Stimulated activated CD4-positive, alpha-beta T cell treated with anti-CD3 and anti-CD28 coated beads, Interleukin-12 subunit alpha, Interleukin-12 subunit beta, amount 100 ng/mL, for 24 hours (primary cell): ENCODE measurements at places on chromosomes 2 and 18.

DNA sequence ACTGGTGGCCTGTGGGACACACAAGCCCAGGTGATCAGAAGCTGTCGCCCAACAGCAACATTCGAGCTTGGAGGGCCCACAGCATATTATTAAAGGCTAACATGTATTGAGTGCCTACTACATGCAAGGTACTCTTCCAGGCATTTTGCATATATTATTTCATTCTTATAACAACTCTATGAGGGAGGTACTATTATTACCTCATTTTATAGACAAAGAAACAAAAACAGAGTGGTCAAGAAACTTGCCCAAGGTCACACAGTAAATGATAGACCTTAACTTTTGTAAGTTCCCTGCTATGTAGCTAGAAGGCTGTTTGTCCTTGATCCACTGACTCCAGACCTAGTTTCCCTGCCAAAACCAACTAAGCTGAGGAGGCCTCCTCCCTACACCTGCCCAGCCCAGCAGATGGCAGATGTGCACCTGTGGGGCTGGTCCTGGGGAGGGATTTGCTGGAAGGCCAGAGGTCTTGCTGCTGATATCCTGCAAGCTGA is 35.7 kb downstream of the KANSL3 start:
- no peak for DNase-seq

GRCh38 chr2:37894047-37894446 is 31.0 kb upstream of the RMDN2 start:
- no peak for DNase-seq

DNA sequence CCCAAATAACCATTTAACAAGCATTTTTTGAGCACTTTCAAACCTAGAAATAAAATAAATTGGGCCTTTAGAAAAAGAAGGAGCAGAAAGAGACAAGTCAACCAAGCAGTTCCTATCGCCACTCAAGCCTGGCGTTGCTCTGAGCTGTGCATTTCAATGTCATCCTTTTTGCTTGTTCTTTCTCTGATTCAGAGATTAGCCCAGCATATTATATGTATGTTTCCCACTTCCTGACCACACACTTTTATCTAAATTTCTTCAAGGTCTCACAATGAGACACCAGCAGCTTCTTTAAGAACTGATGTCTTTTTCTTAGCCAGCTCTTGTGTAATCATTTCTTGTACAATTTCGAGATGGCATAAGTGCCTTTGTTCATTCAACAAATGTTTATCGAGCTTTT is 344.5 kb upstream of the ID2 start:
- peak; percentile 7 for DNase-seq

GRCh38 chr18:55786651-55787272 is 198.8 kb upstream of the TCF4 start:
- no peak for DNase-seq

GRCh38 chr2:233380132-233380895 is 26.0 kb downstream of the DGKD start:
- DNase-seq, result no peak

- DNase-seq, result no peak
Observed at GRCh38 chr2:79083597-79084251, 4.1 kb downstream of the REG1B start.

DNA sequence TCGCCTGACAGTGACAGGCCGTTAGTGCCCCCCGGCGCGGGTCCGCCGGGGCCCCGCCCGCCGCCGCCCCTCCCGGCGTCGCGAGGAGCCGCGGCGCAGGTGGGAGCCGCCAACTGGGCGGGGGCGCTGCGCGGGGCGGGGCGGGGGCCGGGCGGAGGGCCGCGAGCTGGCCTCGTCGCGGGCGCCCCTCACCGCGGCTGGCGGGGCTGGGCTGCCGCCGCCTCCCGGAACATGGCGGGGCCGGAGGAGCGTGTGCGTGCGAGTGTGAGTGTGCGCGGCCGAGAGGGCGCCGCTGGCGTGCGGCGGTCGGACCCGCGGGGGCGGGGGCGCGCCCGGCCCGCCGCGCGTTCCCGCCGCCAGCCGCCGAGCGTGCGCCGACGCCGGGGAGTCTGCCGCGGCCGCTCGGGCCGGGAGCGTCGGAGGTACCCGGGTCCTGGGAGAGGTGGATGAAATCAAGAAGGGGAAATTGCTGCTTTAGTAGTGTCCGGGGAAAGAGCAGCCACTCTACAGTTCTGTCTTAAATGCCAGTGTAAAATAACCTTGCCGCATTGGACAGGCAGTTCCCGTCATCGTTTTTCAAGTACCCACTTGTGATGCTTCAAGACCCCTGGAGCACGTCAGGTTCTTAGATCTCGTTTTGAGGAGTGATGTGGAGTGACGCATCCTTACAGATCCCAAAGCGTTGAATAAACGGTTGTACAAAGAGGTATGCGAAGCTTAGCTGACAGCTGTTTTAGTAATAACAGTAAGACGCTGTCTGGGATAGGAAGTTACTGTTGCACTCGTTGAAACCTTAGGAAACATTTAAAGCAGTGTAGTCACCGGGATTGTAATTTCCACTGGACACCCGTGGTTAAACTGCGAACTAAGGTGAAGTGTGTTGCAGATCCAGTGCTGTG is 836 bp downstream of the ANKRD12 start:
- peak; percentile 48 for DNase-seq

GRCh38 chr2:165897074-165897473 is 56.5 kb downstream of the TTC21B start:
- no peak for DNase-seq

GRCh38 chr2:213069531-213069930 is 81.9 kb downstream of the IKZF2 start:
- no peak for DNase-seq

- no peak for DNase-seq
Observed at GRCh38 chr2:212414767-212415211, 123.8 kb downstream of the ERBB4 start.

DNA sequence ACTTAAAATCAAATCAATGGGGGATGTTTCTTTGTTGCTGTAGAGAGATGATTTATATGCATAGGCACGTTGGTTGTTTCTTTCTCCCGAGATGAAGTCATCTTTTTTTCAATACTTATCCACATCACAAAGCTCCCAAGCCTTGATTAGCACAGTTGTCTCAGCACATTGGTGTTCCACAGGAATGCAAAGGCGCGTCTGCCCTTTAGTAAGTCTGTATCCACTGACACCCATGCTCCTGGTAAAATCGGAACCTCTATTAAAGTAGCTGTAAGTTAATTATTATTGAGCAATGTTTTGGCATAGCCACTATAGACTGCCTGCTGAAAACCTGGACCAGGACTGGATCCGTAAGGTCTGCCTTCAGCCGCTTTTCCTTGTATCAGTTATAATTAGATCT is 77.6 kb upstream of the RBM44 start:
- no peak for DNase-seq

- no peak for DNase-seq
Observed at GRCh38 chr2:80700961-80701360, 396.4 kb upstream of the LRRTM1 start.

DNA sequence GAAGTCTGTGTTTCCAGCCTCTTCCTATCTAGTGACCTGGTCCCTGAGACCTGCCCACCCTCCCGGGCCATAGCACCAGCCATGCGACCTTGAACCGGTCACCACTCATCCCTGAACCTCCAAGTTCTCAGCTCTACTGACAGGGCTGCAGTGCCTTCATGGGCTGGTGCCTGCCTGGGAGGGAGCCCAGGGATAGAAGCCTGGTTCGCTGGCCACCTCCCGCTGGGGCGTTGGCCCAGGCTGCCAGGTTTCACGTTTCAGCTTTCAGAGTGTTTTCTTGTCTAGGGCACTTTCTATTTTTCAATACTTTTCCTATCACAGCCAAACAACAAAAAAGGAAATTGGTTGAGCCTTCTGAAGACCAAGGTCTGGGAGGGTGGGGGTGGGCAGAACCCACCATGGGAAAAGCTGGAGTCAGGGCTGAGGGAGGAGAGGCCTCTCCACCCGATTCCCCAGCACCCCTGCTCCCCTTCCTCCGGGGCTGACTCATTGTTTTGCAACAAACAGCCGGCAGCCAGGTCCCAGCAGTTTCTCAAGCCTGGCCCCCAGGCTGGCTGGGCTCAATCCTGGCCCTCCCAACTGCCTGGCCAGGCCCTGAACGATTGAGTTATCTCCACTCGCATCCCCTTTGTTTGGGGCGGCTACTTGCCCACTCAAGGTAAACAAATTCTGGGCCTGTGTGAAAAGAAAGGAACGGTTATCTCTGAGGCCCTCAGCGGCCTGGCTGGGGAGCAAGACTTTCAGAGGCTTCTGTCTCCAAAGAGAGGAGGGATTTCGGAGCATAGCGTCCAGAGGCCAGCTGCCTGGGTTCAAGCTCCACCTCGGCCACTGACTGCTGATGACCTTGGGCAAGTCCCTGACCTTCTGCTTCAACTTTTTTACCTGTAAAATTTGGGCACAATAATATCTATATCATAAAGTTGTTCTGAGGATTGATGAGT is 47.5 kb downstream of the ZFP36L2 start:
- no peak for DNase-seq

DNA sequence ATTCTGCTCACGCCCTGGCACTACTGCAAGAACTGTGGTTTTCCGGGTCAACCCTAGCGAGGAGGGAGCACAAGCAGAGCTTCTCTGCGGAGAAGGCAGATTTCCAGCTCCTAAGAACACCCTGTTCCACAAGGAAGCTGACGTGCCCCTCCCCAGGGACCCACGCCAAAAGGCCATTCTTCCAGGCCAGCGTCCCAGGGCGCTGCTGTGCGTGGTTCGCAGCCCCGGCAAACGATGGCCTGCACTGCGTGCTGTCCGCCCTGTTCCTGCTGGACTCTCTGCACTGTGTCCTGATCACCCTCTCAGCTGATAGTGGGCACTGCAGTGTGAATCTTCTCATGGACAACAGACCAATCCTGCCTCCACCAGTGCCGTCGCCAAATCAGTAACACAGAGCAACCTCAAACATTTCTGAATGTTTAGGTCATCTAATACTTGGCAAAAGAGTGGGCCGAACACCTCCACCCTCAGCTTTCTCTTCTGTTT is 49.1 kb downstream of the ADI1 start:
- DNase-seq, result no peak

GRCh38 chr2:69141061-69141460 is 128.1 kb downstream of the ANTXR1 start:
- no peak for DNase-seq

DNA sequence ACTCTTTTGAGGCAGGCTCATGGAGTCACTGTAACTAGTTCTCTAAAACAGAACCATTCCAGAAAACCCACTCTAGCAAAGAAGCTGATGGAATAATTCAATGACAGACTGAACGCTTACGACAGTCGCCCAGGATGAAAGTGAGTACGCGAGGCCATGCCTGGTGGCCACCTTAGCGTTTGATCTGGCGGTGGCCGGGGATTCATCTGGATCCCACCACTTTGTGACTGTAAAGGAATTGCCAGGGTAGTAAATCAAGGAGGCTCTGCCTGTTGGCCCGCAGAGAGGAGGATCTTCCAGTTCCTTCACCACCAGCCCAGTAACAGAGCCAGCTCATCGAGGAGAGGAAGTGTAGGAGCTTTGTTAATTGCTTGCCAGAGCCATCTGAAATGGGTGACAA is 34.6 kb downstream of the GREB1 start:
- DNase-seq, result no peak

- no peak for DNase-seq
Observed at GRCh38 chr18:22459491-22459890, 41.8 kb upstream of the CTAGE1 start.

DNA sequence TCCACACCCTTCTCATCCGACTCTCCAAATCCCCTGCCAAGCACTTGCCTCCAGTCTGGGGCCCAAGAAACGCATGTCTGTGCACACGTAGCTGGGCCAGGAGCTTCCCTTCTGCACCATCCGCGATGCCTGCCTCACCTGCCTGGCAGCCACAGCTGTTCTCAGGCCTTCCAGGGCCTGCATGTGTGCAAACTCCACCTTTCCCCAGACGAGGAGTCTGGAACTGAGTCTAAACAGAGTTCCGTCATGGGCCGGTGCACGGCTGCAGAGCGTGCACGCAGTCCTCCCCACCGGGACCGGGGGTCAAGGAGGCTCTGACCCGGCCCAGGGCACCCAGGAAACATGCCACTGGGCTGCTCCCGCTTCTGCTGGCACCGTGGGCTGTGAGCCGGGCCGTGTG is 66.8 kb upstream of the SALL3 start:
- DNase-seq, result no peak

DNA sequence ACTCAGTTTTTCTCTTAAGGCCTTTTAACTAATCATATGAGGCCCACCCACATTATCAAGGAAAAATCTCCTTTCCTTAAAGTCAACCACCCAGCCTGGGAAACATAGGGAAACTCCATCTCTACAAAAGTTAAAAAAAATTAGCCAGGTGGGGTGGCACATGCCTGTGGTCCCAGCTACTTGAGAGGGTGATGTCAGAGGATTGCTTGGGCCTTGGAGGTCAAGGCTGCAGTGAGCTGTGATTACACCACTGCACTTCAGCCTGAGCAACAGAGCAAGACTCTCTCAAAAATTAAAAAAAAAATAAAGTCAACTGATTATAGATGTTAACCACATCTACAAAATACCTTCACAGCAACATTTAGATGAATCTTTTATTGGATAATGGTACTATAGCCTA is 5.8 kb downstream of the DPYSL5 start:
- no peak for DNase-seq

DNA sequence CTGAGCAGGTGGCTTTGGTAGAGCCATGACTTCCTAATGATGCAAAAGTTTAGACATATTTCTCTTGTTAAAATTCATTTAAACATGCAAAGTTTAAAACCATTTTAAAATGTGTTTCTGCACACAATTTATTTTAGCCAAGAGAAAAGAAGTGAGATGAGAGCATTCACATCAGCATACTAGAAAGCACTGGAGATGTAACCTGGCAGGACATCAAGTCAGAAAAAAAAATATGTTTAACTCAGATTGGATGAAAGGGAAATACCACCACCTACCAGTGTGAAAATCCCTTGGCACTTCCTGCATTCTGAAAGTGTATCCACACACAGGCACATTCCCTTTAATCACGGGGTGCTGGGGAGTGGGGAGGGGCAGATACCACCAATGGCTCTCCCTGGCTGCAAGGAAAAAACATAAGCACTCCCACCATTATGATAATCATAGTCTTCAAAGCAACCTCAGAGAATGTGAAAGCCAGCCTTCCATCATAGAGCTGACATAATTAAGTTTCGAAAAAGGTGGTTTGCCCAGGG is 25.0 kb downstream of the DNER start:
- DNase-seq, result no peak

DNA sequence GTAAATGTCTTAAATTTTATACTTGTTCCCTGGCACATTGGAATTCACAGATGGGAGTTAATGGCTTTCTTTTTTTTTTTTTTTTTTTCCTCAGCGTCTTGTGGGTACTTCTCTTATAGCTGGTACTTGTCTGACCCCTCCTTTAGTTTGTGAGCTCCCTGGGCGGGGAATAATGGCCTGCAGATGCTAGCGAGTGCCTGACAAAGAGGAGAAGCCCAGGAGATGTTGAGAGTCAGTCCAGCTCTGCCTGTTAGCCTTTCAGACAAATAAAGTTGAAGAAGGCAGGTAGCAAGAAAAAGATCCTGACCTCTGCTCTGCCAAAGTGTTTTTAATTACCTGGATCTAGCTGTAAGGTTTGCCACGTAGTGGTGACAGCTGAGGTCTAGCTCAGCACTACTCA is 6.6 kb downstream of the BCL2L11 start:
- no peak for DNase-seq
